RKO (cell line): ENCODE measurements at places on chromosomes 16 and 17.
A peak's percentile ranks its signal among the peaks of the same experiment; 100 is the strongest.

DNA sequence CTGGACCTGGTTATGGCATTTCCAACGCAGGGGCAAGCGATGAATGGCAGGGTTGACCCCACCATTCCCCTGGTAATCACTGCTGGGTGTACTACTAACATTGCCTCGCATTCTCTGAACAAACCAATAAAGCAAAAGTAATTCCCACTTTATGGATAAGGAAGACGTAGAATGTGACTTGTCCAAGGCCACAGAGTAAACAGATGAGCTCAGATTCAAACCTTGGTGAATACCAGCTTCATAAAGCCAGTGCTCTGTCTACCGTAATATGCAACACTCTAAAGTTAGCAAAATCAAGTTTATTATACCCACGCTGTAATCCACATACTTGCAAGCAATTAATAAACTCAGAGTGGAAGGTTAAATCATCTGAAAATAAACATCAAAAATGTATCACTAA lies 59.6 kb downstream of the ANKFY1 start:
- no peak for DNase-seq

DNA sequence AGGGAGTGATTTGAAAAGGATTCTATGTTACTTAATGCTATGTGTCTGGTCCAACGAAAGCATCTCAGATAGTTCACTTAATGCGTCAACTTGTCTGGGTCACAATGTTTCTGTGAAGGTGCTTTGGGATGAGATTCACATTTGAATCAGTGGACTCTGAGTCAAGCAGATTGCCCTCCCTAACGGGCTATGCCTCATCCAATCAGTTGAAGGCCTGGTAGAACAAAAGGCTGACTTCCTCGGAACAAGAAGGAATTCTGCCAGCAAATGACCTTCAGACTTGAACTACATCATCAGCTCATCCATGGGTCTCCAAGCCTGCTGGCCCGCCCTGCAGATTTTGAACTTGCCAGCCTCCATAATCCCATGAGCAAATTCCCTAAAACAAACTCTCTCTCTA lies 15.2 kb downstream of the EMP2 start:
- DNase-seq: no peak

GRCh38 chr17:31442276-31442675 lies 50.8 kb downstream of the RAB11FIP4 start:
- DNase-seq: no peak

DNA sequence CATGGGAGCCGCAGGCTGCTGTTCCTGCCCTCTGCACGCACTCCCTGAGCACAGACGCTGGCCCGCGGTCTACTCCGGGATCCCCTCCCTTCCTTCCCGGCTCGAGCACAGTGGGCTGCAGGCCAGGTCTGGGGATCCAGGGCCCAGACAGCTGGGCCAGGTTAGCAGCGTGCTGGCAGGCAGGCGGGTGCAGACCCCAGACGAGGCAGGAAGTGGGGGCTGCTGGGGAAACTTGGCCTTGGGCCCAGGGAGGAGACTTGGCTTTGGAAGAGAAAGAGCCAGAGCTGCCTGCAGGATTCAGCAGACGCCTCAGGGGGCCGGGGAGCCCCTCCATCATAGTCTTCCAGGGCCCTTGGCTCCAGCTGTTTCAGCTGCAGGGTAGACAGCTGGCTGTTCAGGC lies 30.2 kb upstream of the ABCC3 start:
- no peak for DNase-seq

GRCh38 chr16:50525716-50526115 lies 22.5 kb upstream of the NKD1 start:
- no peak for DNase-seq

DNA sequence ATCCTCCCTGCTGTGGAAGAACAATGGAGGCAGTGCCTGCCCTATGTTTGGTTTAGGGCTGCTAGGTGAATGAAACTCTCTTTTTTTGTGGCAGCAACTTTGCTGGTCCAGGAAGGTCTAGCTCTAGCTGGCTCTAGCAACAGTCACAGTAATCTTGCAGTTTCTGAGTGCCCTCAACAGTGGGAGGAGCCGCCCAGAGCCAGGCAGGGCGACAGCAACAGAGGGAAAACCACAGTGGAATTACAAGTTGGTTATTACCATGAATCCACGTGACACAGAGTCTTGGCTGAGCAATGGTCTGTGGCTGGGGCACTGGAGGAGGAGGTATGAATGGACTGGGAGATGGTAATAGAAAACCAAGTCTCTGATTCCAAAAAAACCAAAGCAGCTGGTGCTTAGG lies 10.3 kb downstream of the HSPB9 start:
- no peak for DNase-seq

GRCh38 chr16:85612191-85612800 lies 826 bp upstream of the GSE1 start:
- DNase-seq: peak; percentile 95

DNA sequence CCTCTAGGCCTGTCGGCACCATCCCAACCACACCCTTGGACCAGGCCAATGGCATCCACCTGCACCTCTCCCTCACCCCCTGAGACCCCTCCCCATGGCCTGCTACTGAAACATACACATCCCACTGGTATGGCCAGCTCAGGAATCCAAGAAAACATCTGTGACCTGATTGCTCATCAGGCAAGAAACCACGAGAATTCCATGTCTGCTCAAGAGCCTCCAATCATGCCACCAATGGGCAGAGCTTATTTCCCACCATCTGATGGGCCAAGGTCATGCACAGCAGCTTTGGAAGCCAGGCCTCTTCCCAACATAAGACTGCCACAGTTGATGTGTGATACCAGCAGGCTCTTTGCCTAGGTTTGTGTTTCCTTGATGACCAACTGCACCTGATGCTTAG lies 190.1 kb downstream of the C16orf78 start:
- no peak for DNase-seq

DNA sequence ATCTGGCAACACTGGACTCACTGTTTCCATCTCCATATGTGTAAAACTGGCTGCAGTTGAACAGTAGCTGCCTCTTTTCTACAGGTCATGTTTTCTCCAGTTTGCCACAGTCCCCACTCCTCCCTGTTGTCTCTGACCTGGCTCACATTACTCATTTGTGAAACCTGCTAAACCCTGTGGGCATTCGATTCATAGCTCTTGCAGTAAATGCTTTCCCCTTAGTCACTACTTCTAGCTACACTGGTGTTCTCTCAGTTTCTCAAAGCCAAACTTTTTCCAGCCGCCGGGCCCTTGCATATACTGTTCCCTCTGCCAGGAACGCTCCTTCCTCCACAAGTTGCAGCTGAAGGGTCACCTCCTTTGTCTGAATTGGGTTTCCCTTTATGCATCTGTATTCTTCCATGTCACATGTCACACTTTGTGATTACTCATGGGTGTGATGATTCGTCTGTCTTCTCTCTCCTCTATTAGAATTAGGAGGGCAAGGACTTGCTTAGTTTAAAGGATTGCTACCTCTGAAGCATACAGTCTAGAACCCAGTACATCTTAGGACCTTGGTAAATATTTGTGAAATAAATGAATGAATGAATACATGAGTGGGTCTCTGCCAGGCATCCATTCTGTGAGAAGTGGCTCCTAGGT lies 15.0 kb upstream of the MT4 start:
- no peak for DNase-seq

GRCh38 chr17:63842173-63842539 lies 329 bp downstream of the SMARCD2 start:
- DNase-seq: peak; percentile 30

- DNase-seq: no peak
Observed at GRCh38 chr17:76953946-76954345, 85.7 kb downstream of the MGAT5B start.

- DNase-seq: no peak
Observed at GRCh38 chr17:8563981-8564602, 66.4 kb downstream of the MYH10 start.

- no peak for DNase-seq
Observed at GRCh38 chr16:7629571-7629970, 296.9 kb downstream of the RBFOX1 start.

DNA sequence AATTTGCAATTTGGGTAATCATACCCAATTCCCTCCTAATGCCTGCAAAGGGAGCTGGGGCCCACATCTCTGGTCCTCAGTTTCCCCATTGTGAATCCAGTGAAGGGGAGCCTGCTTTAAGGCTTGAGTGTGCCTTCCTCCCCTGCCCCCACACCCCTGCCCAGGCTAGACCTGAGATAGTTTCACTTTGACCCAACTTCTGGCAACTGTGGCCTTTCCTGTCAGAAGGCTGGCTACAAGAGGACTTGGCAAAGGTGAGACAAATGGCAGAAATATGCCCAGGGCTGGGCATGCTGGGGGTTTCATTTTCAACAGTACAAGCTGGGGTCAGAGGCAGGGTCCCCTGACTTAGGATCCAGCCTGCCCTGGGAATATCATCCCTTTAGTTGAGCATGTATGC lies 10.0 kb downstream of the SOCS1 start:
- DNase-seq: no peak

- no peak for DNase-seq
Observed at GRCh38 chr17:521183-521525, 168.5 kb upstream of the RPH3AL start.

DNA sequence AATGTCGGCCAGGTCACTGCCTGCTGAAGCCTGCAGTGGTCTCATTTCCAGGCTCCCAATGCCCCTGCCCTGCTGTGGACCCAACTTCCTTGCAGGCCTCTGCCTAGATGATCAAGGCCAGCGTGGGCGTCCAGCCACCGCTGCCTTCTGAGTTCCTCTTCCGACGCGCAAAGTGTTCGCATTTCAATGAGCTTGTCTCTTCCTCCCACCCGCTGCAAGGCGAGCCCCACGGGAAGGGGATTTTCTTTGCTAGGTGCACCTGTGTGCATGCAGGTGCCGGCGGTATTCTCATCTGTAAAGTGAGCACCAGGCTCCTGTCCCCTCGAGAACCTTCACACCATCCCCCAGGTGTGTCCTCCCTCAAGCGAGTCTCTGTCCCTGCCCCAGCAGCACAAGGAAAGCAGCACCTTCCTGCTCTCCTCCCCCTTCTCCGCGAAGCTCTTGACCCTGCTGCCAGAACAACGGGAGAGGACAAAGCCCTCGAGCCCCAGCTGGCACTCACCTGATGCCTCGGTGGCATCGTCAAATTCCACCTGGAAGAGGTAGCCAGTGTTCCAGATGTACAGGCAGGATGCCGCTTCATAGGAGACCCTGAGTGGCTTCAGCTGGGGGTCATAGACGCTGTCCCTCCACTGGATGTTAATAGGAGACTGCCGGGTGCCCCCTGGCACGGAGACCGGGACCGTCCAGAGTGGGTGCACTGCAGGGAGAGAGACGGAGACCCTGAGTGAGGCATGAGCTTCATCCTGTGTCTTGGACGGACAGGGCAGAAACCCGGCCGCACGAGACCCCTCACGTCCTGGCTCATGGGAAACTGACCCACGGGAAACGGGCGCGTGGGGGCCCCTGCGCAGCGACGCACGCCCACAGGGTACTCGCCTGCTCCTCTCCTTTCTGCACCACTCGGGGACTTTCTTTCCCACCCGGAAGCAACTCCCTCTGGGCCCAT lies 9.8 kb downstream of the CA5A start:
- no peak for DNase-seq

- DNase-seq: no peak
Observed at GRCh38 chr16:15843635-15844279, 13.1 kb downstream of the MYH11 start.
